ENCODE measurements at places on chromosomes 13 and 19.

GRCh38 chr19:48154003-48154402, 16.1 kb downstream of the LIG1 start:
- DNase-seq: no peak

DNA sequence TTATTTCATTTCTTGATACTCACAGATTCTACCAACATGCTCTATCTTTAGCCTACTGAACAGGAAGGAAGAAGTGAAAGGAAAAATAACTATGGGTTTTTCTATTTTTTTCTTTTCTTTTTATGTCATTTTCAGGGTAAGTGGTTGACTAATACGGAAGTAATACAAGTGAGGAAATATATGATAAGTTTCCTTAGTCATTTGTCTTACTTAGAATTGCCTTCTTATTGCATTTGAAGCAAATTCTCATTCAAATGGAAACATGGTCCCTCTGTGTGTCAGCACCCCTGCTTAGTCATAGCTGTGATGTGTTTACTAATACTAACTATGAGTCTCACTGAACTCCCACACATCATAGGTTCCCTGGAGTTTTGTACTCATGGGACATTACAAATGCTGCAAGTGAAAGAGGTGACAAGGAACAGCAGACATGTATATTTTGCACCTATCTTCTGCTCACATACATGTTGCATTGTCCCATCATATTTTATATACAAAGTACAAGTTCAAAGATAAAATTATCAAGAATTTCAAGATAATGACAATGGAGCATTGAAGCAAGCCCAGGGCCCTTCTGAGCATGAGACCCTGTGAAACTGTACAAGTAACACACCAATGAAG, 60.1 kb downstream of the DCT start:
- DNase-seq: no peak

DNA sequence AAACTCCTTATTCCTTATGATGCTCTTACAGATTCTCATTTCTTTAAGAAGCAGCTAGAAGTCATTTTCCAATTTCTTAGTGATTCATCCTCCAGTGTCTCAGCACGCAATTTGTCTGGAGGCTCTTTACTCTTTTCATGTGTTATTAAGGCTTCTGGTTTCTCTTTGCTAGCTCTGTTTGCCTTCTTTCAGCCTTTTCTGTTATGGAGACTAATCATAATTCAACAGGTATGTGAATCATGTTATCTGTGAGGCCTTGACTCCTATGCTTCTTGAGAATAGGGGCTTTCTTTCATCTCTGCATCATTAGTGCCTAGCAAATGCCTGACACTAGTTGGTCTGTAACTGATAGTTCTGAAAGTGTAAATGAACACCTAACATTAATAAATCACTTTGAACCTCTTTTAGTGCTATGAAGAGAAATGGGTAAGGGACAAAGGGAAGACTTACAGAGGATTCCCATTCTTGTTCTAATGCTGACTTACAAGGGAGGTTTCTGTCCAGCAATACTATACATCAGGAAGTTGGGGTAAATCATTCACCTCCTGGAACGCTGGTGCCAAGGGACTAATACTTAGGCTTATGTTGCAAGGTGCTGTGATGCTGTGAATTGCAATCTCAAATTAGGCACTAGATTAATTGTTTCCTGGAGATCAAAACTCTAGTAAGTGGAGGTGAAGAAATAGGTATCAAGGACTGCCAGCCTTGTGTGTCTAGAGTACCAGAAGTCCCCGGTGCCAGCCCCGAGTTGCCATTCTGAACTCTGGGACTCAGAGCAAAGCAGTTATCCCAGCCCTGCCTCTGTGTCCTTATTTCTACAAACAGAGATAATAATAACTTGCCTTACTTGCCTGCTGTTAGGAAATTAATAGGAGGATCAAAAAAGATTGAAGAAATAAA, 265.6 kb downstream of the DCLK1 start:
- DNase-seq: no peak

DNA sequence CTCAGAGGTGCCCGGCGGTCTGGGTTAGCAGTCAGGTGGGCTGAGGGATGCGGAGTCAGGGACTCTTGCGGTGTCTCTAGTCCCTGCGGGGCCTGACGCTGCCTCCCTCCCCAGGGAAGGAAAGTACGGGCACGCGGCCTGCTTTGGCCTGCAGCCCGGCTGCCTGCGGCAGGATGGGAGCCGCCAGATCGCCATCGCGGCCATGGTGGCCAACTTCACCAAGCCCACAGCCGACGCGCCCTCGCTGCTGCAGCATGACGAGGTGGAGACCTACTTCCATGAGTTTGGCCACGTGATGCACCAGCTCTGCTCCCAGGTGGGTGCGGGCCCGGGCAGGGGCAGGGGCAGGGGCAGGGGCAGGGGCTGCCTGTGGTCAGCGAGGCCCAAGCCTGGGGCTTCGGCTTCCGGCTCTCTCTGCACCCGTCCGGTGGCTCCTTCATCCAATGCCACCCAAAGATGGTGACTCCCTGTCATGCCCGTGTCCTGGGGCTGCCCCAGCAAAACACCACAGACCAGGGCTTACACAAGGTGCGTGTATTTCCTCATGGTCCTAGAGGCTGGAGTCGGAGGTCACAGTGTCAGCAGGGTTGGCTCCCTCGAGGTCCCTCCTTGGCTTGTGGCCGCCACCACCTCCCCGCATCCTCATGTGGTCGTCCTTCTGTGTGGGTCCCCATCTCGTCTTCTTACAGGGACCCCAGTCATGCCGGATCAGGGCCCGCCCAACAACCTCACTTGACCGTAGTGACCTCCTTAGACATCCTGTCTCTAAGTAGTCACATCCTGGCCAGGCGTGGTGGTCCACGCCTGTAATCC, 11.3 kb upstream of the ZNF554 start:
- DNase-seq: no peak

DNA sequence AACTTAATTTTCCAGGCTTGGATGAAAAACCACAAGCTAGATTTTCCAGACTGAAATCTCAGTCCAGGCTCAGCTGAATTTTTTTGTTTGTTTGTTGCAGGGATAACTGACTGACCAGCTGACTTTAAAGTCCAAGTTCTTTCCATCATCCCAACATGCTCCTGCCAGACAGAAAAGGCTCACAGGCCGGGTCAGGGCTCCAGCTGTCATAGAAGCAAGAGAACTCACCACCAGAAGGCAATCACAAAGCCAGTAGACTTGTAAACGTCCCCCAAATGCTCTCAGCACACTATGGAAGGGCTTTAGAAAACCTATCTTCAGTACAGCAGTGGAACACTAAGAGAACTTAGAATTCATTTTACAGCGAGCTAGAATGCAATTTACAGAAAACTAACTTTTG, 25.5 kb downstream of the DCLK1 start:
- no peak for DNase-seq

DNA sequence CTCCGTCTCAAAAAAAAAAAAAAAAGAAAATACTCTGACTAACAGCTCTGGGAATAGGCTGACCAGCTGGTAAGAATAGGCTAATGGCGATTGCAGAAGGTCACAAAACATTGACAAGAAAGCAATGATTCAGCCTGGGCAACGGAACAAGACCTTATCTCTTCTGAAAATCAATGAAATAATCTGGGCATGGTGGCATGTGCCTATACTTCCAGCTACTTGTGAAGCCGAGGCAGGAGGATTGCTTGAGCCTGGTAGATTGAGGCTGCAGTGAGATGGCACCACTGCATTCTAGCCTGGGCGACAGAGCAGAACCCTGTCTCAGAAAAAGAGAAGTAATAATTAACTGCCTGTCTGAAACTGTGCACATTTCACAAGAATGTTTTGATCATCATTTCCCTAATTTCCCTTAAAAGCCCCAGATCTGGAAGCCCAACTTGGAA, 18.8 kb upstream of the MTRF1 start:
- no peak for DNase-seq

DNA sequence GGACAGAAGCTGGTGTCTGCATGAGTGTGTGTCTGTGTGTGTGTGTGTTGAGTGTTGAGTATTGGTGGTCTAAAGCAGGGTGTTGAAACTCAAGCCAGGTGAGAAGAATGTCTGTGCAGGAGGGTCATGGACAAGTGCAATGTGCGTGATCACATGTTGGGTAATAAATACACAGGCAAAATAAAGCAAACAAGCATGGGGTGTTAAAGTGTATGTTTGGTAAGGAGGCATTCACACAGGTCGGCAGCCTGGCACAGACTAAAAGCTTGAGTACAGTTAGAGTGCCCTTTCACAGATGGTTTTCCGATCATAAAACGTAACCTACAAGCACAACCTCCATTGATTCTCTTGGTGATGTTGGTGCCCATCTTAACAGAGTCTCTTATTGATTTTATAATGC, 476.9 kb upstream of the KLHL1 start:
- DNase-seq: no peak

- DNase-seq: no peak
Measured at GRCh38 chr19:35478794-35479677, 11.2 kb downstream of the KRTDAP start.

- no peak for DNase-seq
Measured at GRCh38 chr19:33646306-33646705, 24.6 kb downstream of the CHST8 start.

DNA sequence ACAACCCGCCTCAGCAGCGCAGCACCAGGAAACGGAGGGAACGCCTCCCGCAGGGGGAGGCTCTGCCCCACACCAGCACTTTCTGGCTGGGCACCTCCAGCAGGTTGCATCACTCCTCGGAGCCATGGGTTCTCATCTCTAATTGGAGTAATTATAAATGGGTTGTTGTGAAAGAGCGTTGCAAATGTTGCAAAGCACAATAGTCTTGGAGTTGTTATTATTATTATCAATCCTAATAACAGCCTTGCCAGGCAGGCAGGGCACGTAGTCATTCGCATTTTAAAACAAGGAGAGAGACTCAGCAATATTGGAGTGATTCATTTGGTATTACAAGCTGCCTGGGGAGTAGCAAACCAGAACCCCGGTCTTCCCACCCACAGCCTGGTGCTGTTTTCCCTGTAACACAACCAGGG, 108.6 kb upstream of the GJB6 start:
- no peak for DNase-seq

- DNase-seq: no peak
Measured at GRCh38 chr19:4054441-4055208, 12.1 kb downstream of the ZBTB7A start.

DNA sequence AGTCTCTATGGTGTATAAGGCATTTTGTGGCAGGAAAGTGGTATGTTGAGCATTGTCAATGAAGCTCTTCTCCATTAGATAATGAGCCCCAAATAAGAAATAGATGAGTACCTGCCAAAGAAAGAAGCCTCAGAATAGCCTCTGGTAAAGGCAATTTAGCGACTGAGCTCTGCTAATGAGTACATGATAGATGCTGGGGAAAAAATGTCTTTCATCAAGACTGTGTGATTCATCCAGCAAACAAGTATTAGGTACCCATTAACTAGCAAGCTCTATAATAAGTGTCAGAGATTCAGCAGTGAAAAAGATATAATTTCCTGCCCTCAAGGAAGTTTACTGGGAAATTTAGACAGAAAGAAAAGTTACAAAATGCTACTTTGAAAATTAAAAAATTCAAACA, 294.6 kb downstream of the ITGBL1 start:
- DNase-seq: no peak

- no peak for DNase-seq
Measured at GRCh38 chr19:29815231-29815630, 3.4 kb downstream of the CCNE1 start.

GRCh38 chr19:58395220-58395978, at the start of gene RNF225:
TSS of gene RNF225 (plus strand) at chr19:58395656. CDS start at chr19:58396090, 434 bp downstream.
- DNase-seq: no peak

DNA sequence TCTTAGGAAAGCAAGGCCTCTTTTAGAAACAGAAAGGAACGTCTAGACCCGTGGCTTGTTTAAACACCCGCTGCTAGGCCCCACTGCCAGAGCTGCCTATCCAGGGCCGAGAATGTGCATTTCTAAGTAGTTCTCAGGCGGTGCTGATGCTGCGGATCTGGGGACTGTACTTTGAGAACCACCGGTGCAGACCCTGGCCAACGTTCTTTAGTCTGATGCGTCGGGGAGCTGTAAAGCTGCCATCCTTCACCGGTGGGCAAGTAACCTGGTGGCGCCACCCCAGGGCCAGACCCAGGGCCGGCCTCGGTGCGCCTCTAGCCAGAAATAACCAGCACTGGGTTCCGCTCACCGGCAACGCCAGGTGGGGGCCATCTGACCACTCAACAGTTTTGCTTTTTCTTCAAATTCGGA, 47.1 kb downstream of the TGDS start:
- DNase-seq: no peak

DNA sequence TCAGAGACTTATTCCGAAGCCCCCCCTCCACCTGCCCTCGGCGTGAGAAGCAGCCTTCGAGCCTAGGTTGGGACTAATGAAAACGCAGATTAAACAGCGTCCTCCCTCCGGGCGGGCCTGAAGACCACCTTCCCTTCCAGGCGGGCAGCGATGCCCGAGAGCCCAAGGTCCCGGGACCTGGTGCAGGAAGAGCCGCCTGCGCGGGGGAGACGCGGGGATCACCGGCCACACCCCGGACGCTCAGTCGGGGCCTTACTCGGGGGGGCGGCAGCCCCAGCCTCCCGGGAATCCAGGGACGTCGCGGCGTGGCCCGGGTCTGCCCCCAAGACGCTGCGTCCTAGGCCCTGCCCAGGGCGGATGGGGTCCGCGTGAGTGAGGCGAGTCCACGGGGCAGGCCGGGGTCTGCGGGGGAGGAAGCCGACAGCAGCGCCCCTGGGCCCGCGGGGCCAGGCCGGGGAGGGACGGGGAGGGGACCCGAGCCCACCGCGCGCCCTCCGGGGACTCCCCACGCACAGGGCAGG, 33.3 kb upstream of the SPACA7 start:
- DNase-seq: no peak

GRCh38 chr19:11019262-11019661, 58.4 kb downstream of the SMARCA4 start:
- no peak for DNase-seq

DNA sequence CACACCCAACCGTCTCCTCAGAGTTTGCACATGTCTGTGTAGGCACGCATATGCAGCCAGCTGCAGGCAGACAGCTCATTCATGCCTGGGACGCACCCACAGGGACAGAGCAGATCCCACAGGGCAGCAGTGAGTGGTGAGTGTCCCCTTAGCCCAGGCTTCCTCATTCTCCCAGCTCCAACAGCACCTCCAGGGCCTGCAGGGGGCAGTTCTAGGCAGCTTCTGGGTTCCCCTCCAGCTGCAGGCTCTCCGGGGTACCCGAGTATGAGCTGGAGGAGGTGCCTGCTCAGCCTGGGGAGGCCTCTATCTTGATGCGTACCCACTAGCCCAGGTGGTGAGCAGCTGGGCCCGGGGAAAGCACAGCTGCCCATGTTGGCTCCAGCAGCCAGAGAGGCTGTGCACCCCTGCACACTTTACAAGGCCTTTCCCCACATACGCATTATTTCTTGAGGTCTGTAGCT, 1.3 kb upstream of the SHANK1 start:
- no peak for DNase-seq

- DNase-seq: no peak
Measured at GRCh38 chr13:102774214-102774568, 605 bp upstream of the TEX30 start.

DNA sequence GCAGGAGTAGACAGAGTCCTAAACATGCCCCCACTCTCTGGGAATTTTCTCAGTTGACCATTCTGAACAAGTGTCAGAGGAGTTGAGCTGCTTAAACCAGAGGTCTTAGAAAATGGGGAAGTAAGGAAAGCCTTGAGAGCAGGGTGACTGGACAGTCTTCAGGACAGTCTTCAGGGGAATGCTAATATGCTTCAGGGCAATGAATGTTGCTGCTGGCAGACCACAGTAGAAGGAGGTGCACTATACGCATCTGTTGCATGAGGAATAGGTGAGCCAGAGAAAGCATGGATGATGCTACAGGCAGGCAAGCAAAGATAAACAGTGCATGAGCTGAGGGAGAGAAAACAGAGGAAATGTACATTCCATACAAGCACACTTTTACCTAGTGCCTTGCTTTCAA, 196.6 kb upstream of the GPR12 start:
- no peak for DNase-seq

Data from CD4-positive, CD25-positive, alpha-beta regulatory T cell (primary cell).